ENCODE measurements at places on chromosomes 11 and 22.

GRCh38 chr11:116840224-116840745, 2.9 kb upstream of the APOA1 start:
- no peak for DNase-seq

DNA sequence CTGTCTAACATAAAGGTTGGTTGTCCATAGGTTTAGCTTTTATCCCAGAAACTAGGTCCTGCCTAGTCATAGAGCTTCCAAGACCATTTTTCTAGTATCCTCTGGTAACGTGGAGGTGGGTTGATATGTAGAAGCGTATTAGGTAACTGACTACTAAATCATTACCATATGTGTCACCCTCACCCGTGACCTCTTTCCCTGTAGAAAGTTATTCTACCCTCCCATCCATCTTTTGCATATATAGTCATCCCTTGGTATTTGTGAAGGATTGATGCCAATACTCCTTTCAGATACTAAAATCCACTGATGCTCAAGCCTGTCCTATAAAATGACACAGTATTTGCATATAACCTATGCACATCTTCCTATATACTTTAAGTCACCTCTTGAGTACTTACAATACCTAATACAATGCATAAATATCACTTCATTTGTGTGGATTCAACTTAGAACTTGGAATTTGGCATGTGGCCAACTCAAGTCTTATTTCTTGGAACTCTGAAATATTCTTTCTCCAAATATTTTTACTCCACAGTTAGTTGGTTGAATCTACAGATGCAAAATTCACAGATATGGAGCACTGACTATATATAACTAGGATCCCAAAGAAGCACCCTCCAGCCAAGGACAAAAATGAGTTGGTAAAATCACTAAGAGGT, 497.0 kb upstream of the TENM4 start:
- no peak for DNase-seq

GRCh38 chr11:121091492-121092152, 9.4 kb upstream of the TECTA start:
- DNase-seq = no peak

DNA sequence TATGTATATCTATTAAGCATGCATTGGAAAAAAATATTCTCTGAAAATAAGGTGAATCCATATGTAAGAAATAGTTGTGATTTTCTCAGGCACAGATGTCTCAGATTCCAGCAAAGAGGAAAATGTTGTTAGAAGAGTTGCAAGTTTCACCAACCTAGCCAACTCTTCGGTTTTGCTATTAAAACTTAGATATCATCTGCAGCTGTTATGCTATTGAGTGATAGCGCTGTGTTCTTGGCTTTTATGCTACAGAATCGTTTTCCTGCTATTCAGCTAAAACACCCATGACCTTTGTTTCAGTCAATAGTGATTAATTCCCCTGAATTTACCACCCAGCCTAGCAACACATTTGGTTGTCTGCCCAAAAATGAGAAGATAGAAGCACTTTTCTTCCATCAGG, 795.6 kb upstream of the ANO3 start:
- DNase-seq = no peak

GRCh38 chr11:126334659-126335462, 20.6 kb upstream of the ST3GAL4 start:
- no peak for DNase-seq

GRCh38 chr11:66119348-66120133, 49.5 kb downstream of the PACS1 start:
- DNase-seq = no peak

GRCh38 chr22:26367402-26368245, 61.4 kb upstream of the ASPHD2 start:
- DNase-seq = peak; percentile 32

- no peak for DNase-seq
These were observed 303.3 kb downstream of the BRD1 start for GRCh38 chr22:49524362-49524761.

- no peak for DNase-seq
These were observed 424.4 kb upstream of the CCDC179 start for GRCh38 chr11:23284631-23285030.

- DNase-seq = no peak
These were observed 5.0 kb upstream of the RNF26 start for GRCh38 chr11:119329320-119329719.

DNA sequence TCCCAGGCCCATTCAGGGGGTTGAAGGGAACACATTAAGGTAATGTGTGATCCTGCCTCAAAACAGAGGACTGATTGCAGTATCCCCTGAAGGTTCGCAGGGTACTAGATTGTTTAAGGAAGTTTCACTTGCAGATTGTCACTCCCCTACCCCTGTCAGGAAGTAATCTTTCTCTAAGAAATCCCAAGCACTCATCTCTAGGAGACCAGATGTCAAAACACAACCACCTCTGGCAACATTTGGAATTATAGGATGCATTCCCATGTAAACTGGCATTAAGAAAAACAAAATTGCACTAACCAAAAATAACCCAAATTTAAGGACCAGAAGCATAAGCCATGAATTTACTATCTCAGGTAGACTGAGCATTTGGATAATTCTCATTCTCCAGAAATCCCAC, 1.6 kb downstream of the MRPL17 start:
- no peak for DNase-seq

- DNase-seq = no peak
These were observed 9.1 kb downstream of the PPP6R3 start for GRCh38 chr11:68469642-68470041.

GRCh38 chr11:28123151-28123581, 15.0 kb downstream of the METTL15 start:
- no peak for DNase-seq

- DNase-seq = no peak
These were observed 13.7 kb downstream of the APBB1 start for GRCh38 chr11:6405052-6405667.

- DNase-seq = no peak
These were observed 27.7 kb downstream of the SUSD2 start for GRCh38 chr22:24209016-24209415.

DNA sequence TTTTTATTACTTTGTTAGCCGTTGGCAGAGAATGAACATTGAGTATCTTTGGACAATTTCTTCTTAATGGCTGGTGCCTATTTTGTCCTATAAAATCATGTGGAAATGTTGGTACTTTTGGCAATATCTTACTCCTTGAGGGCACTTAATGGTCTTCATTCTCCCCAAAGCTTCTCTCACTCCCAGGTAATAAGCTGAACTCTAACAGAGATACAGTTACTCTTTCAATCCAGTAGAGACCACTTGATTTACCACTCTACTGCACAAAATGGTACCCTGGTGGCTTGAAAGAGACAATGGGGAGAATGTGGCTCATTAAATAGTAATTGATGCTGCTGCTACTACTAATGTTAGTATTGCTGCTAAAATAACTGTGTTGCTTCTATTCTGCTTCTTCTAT, 53.0 kb downstream of the MAML2 start:
- DNase-seq = no peak

DNA sequence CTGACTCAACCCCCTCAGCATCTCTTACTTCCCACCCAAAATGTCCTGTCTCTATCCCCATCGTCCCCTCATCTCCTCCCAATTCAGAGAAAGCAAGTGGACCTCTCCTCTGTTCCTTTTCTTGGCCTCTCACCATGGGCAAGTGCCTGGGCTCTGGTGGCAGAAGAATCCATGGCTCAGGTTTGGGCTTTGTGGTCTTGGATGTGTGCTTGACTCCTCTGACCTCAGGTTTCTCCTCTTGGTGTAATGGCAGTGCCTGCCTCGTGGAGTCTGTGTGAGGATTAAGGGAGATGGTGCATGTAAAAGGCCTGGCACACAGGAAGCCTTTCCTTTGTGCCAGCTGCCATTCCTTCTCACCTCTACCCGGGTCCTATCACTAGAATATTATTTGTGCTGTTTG, 3.2 kb downstream of the BMAL1 start:
- no peak for DNase-seq

DNA sequence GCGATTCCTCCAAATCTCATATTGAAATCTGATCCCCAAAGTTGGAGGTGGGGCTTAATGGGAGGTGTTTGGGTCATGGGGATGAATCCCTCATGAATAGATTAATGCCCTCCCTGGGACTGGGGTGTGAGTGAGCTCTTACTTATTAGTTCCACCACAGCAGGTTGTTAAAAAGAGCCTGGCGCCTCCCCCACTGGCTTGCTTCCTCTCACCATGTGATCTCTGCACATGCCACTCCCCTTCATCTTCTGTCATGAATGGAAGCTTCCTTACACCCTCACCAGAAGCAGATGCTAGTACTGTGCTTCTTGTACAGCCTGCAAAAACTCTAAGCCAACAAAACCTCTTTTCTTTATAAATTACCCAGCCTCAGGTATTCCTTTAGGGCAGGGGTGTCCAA, 8.8 kb downstream of the RRAS2 start:
- DNase-seq = peak; percentile 29

GRCh38 chr11:66546368-66546965, at the start of gene ACTN3:
Gene ACTN3, plus strand, starts transcription at chr11:66546903. Its CDS starts 35 bp downstream, at chr11:66546938.
- DNase-seq = peak; percentile 13

- DNase-seq = no peak
These were observed 109.3 kb downstream of the BRD1 start for GRCh38 chr22:49718396-49718795.

DNA sequence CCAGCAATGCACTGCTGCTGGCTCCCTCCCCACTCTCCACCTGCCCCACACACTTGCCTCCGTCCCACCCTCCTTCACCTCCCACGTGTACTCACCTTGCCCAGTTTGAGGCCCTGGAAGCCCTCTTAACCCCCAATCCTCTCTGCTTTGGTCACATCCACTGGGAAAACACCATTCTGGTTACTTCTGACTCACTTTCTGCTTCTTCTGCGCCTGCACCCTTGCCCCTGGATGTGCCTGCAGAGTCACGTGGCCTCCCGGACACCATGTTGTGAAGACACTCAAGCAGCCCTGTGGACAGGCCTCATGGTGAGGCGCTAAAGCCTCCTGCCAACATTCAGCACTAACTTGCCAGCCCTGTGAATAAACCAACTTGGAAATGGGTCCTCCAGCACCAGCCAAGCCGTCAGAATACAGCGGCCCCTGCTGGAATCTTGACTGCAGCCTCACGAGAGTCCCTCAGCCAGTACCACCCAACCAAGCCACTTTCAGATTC, 2.6 kb upstream of the NAALADL1 start:
- no peak for DNase-seq

DNA sequence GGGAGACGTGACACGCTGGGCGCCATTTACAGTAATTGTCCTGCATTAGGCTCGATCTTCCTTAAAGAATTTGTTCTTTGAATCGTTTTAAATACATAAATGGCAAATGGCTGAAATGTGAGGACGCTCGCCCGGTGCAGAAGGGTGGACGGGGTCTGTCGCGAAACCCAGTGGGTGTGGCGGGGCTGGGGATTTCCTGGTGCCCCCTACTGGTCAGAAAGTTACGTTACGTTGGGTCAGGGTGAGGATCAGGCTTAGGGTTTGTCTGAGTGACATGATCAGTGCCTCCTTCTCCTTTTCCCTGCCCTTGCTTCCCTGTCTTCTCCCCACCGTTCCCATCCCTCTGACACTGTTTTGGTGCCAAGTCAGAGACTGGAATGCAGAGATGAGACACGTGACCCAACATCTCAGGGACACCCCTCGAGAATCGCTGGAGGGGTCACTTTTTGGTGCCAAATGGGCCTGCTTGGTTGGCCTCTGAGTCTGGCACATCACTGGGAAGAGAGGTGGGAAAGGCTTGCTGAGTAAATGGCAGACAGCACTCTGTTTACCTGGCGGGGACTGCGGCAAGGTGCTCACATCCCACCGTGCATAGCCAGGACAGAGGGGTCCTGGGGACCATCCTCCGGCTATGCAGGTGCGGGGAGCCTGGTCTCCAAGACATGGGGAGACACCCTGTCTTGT, 1107.6 kb downstream of the BRD1 start:
- DNase-seq = no peak

DNA sequence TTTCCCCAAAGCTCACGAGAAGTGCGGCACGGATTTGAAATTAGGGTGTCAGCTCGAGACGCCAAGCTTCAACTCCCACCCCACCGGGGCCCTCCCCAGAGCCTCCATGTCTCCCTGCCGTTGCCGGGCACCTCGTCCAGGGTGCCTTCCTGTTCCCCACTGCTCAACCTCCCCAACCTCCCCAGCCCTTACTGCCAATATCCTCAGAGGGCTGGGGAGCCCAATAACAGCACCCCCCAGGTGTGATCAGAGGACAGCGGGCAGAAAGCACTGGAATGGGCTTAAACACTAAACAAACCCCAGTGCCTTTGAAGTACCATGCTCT, 1336.4 kb downstream of the TBC1D22A start:
- DNase-seq = no peak

GRCh38 chr11:65353900-65354264, 669 bp upstream of the TIGD3 start:
- DNase-seq = no peak

DNA sequence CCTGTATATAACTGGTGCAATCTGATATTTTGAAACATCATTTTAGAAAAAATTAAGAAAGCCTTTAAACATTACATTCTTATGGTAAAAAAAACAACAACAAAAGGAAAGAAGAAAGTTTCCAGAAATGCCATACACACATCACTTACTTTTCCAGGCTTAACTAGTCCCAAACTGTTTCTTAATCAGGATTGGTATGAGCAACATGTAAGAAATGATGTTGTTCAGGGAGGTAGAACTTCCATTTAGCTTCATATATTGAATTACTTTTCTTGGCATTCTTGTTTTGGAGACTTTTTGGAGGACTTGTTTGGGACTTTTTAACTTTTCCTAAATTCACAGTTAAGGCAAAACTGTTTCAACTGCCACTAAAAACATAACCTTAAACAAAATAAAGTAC, 791.5 kb downstream of the METTL15 start:
- DNase-seq = no peak

- DNase-seq = no peak
These were observed 78.9 kb downstream of the NTM start for GRCh38 chr11:131449036-131450019.

DNA sequence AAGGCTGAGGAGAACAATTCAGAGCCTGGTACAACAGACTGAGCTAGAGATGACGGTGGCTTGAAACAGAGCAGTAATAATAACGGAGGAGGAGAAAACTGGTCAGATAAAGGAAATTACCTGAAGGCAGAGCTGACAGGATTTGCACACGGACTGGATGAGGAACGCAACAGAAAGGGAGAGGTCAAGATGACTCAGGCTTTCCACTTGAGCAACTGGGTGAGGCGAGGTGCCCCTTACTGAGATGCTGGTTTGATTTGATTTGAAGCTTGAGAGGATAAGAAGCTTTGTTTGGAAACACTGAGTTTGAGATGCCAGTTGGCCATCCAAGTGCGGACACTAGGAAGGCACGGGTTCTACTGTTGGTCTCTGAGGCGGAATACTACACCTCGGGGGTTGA, 35.4 kb upstream of the NRIP3 start:
- DNase-seq = no peak

DNA sequence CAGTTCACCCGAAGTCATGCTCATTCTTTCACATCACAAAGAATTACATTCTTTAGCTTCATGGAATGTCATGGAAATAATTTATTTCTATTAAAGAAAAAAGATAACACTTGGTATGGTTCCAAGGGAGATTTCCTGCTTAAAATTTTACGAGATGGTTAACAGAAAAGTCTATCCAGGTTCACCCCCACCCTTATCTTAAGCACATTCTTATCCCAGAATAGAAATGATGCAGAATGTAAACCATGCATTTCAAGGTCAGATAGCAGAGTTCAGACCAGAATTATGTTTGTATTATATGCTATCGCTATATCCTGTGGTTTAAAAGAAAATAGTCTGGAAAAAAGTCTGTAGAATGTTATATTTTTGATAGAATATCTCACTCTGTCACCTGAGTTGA, 58.7 kb downstream of the GAS2 start:
- DNase-seq = no peak

Measured in immature natural killer cell (primary cell).